H7 (cell line): ENCODE measurements at places on chromosomes 3 and 15. TPM values are rescaled to one million over a fixed set of nuclear protein-coding genes. Genes with fewer than 3 reads are reported as not detected.

GRCh38 chr3:27568393-27568792, 84.2 kb upstream of the SLC4A7 start:
- DNase-seq: no peak

HMG20A gene
- total RNA-seq: 41.0 and 61.6 TPM in 2 replicates

P2RY12 gene
- total RNA-seq: 0.10 TPM in 1 of 2 replicates, not detected in the other

LACTB gene
- 14.0 and 19.2 TPM in 2 replicates for total RNA-seq

- no peak for DNase-seq
Measured at GRCh38 chr3:64398476-64398875, 173.2 kb upstream of the PRICKLE2 start.

GRCh38 chr15:77107068-77107467, 36.2 kb upstream of the TSPAN3 start:
- DNase-seq: no peak

DNA sequence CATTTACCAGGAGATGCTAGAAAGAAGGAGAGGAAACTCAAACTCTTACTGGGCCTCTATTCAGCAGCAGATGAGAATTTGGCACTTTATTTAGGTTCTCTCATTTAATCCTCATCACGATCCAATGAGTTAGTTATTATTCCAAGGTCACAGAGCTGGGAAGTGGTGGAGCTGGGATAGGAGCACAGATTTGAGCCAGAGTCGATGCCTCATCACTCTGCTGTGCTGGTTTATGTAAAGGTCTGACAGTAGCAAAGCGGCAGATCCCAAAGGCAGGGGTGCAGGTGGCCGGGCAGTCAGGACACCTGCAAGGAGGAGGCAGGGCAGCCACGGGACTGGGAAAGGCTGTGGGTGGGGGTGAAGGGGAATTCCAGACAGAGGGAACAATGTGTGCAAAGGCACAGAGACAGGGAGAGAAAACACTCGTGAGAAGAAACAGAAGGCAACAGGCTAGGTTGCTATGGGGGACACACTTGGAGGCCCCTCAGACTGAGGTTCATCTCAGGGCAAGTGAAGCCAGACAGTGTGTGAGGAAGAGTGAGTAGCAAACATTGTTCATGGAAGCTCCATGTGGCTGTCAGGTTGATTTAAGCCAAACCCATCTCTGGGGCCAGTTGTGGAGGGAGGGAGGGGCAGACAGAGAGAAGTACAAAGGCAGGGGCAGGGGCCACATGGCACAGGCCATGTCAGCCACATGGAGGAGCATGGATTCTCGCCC, 26.8 kb downstream of the RAB6B start:
- DNase-seq: no peak

ANKRD63 gene
- total RNA-seq: 0.22 and 0.45 TPM in 2 replicates

- no peak for DNase-seq
Measured at GRCh38 chr15:33369941-33370622, 59.3 kb downstream of the RYR3 start.

GRCh38 chr3:186682812-186683211, 17.0 kb downstream of the HRG start:
- no peak for DNase-seq

DNA sequence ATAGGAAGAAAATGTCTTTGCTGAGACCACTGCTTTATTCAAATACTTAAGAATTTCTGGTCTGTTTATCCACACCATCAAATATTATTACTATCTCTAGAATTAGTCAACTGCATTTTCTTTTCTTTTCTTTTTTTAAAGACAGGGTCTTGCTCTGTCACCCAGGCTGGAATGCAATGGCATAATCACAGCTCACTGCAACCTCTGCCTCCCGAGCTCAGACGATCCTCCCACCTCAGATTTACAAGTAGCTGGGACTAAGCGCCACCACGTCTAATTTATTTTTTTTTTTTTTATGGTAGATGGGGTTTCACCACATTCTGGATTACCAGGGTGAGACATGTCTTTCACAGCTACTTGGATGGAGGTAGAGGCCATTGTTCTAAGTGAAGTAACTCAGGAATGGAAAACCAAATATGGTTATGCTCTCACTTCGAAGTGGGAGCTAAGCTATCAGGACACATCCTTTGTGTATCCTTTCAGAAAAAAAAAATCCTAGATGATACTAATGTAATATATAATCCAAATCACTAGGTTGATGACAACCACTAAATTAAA, 52.8 kb downstream of the STAG1 start:
- DNase-seq: no peak

GRCh38 chr3:129440618-129441190, 680 bp downstream of the IFT122 start:
- DNase-seq: peak; percentile 28

DNA sequence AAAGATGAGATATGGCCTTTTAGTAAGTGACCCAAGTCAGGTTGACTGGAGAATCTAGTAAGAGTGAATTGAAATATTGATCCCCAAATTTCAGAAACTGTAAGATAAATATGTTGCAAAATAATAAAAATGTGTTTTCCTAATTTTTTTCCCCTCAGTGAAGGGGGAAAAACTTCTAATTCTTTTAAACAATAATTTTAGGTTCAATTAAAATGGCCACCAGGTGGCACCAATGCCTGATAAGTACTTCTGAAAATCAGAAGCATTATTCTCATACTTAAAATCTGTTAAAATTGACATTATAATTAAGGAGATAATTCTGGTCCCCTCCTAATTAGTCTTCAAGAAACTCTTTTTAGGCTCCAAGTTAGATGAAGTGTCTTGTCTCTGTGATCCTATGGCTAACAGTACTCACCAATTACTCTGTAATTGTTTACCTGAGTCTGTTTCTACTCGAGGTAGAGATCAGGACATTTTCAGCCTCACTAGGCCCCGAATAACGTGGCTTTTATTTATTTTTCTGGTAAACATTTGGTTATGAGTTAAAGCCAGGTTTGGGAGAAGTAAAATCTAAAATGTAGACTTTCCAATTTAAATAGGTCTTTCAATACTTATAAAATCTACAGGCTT, 52.6 kb downstream of the NMD3 start:
- no peak for DNase-seq

- no peak for DNase-seq
Measured at GRCh38 chr3:29513236-29513635, 232.4 kb downstream of the RBMS3 start.

FOXL2 gene
- total RNA-seq: 1.6 and 2.2 TPM in 2 replicates

ITGA11 gene
- 0.03 and 0.07 TPM in 2 replicates for total RNA-seq

DNA sequence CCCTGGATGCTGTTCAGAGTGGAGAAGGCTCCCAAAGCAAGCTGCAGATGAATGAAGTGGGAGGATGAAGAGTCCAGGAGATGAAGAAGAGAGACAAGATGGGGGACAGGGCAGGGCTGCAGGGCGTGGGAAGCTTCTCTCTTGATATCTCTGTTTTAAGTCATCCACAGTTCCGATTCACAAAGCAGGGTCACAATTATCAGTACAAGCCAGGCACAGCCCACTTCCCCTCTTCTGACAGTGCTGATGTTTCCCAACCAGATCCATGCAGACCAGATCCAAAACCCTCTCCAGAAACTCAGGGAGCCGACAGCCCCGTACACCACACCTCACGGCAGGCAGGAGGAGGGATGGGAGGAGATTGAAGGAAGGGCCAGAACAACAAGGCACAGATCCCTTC, 31.1 kb downstream of the NTRK3 start:
- DNase-seq: no peak

DNA sequence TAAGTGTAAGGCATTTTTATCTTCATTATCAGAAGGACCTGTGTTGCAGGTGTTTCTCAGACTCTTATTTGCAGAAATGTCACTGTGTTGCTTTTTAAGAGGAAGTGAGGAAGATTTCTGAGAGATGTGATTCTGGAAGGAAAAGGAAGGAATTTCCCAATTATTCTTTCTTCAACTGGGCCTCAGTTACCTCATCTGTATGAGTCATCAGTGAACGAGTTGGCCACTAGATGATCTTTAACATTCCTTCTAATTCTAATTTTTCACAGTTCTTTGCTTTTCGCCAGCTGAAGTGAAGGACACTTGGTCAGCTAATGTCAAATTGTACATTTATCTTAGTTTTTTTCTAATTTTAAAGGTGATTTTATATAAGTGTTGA, 28.9 kb downstream of the CLEC3B start:
- DNase-seq: no peak

- DNase-seq: no peak
Measured at GRCh38 chr3:31565288-31565687, 32.6 kb downstream of the STT3B start.

DNA sequence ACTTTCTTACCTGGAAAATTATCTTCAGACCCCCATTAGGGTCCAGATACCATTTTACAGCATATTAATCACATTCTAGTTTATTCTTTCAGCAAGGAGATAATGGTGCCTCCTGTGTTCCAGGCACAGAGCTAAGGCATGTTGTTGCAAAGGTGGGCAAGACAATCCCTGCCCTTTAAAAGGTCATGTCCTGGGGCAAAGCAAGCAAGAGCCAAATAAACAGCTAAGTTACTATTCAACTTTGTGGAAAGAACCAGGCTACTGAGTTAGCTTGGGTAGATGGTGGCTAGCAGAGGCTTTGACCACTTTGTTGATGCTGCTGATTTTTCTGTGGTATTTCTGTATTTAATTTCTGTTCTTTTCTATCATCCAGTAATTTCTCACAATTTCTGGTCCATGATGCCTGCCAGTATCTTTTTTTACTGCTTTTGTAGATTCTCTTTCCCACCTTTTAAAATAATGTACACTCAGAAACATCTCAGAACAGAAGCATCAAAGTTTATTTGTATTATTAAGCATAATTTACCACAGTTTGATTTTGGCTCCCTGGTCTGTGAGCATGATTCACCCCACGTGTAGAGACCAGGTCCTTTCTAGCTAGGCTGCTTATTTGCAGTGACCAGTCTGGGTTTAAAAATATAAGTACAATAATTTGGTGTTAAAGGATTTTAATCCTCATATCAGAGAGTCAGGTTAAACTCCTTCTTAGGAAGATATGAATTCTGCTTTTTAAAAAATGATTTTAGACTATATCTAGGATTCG, 71.5 kb downstream of the LRRC28 start:
- no peak for DNase-seq

- no peak for DNase-seq
Measured at GRCh38 chr3:81723732-81724313, 37.6 kb downstream of the GBE1 start.

MKRN3 gene
- total RNA-seq: not detected in 2 replicates

- DNase-seq: no peak
Measured at GRCh38 chr15:39667382-39668127, 86.7 kb downstream of the THBS1 start.

DNA sequence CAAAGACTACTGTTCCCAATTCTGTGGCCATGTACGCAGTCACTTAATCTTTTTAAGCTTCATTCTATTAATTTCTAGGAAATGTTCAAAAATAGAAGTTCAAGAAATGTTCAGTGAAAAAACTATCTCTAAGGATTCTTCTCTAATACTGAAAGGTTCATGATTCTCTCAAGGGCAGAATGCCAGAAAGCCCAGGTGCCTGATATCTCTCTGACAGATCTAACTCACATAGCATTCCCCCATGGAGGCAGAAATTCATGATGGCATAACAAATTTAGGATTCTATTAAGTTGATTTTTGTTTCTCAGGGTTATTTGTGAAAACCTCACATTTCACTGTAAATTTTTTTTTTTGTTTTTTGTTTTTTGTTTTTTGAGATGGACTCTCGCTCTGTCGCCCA, 17.5 kb downstream of the CHRM5 start:
- no peak for DNase-seq

DNA sequence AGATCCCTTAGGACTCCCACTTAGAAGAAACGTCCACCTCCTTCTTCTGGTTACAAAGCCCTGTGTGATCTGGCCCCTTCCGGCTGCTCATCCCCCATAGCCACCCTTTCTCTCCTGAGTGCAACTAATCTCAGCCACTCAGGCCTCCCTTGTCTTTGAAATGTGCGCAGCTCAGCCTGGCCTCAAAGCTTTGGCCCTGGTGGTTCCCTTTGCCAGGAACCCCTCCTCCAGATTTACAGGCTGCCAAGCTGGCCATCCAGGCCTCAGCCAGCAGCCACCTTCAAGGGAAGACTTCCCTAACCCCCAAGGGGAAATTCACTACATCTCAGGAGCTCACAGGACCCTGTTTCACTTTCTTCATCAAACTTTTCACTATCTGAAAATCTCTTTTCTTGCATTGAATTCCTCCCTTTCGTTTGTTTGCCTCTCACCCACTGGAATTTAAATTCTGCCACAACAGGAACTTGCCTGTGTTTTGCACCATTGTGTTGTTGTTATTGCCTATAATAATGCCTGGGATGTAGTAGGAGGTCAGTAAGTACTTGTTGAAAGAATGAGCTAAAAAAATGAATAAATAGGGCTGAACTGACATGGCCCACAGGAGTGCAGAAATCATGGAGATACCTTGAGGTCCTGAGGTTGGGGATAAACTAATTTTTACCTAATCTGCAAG, 109.5 kb upstream of the PFN2 start:
- DNase-seq: peak; percentile 13

APOD gene
- total RNA-seq: not detected in 2 replicates

- no peak for DNase-seq
Measured at GRCh38 chr3:153084431-153084830, 77.6 kb upstream of the RAP2B start.

GRCh38 chr15:37101980-37102304, 1.6 kb upstream of the MEIS2 start:
- peak; percentile 47 for DNase-seq

SLC28A2 gene
- total RNA-seq: 0.15 TPM in 1 of 2 replicates, not detected in the other

CPEB1 gene
- 1.3 and 4.0 TPM in 2 replicates for total RNA-seq

DNA sequence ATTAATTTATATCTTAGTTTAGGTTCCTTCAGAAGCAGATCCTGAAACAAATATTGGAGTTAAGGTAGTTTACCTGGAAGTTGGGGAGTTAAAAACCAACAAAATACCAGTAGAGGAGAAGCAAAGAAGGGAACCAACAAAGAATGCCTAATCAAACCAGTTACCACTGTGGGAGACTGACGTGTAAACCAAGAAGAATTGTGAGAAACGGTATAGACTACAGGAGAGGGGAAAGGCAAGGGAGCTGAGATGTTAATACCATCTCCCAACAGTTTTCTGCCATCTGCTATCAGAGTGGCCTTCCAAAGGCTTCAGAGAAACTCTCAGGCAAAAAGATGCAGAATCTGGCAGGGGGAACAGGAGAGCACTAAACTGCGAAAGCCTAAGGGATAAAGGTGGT, 53.5 kb downstream of the BFSP2 start:
- no peak for DNase-seq

DNA sequence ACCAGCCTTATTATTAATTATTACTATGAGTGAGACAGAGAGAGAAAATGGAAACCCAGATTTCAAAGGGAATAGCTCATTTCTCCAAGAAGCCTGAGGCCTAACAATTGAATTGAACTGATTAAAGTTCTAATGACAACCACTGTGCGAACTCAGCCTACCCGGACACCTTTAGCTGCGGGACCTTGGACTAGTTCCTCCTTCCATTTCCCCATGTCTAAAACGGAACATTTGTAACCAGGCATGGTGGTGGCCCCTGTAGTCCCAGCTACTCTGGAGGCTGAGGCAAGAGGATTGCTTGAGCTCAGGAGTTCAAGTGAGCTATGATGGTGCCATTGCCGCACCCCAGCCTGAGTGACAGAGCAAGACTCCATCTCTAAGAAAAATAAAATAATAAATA, 16.4 kb upstream of the RTP2 start:
- no peak for DNase-seq

PLAAT1 gene
- total RNA-seq: 3.7 and 4.5 TPM in 2 replicates

- DNase-seq: no peak
Measured at GRCh38 chr15:34682674-34683073, 72.1 kb downstream of the GJD2 start.

GRCh38 chr15:59200560-59200959, 6.1 kb upstream of the LDHAL6B start:
- no peak for DNase-seq

GRCh38 chr3:117105686-117106085, 396.1 kb downstream of the TUSC7 start:
- DNase-seq: no peak

- no peak for DNase-seq
Measured at GRCh38 chr15:28274635-28275034, 47.3 kb downstream of the HERC2 start.

CSTA gene
- total RNA-seq: not detected in 2 replicates
